ENCODE measurements at places on chromosomes 12 and 14.

- DNase-seq = no peak
Observed at GRCh38 chr12:128316078-128316477, 49.1 kb downstream of the TMEM132C start.

GRCh38 chr12:24823808-24824515, 124.9 kb downstream of the BCAT1 start:
- no peak for DNase-seq

DNA sequence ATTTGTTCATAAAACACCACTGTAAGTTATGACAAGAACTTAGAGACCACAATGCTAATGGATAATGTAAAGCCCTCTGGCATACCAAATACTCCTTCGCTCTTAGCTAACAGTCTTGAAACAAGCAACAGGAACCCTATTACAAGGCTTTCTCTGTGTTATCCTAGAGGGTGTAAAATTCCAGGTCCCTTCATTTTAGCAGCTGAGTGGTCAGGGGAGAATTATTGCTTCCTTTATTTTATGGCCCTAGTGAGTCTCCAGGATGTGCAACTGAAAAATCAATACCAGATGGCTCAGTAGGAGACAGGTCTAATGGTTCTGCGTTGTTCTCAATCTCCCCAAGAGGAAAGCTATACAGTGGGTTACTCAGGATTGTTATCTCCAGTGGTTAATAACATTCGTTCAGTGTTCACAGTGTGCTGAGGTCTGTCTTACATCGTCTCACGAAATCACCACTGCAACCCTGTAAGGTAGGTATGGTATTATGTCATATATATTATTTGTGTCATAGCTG, 172.7 kb upstream of the CNOT2 start:
- DNase-seq = no peak

GRCh38 chr14:83611491-83611890, 1918.5 kb upstream of the FLRT2 start:
- no peak for DNase-seq

DNA sequence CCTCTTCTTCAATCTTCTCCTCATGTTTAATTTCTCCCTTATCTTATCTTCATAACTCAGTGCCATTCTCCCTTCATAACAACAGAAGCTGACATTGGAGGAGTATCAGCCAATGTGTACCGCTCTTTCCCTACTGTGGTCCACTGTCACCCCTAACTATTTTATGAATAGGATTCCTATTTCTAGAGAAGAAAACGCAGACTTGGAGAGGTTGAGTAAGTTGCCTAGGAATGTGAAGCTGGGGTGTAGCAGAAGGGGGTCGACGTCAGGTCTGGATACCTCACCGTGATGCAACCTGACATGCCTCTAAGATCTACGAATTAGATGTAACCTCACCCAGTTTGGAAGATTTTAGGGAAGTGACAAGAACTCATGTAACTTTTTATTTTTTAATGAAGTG, 17.1 kb downstream of the LMO3 start:
- no peak for DNase-seq

All from activated CD4-positive, alpha-beta T cell treated with anti-CD3 and anti-CD28 coated beads, Interleukin-2, amount 50 U/mL, for 24 hours (primary cell).